Mammary microvascular endothelial cell (primary cell): ENCODE measurements at places on chromosomes 2 and 18. TPM values are rescaled to one million over a fixed set of nuclear protein-coding genes. Genes with fewer than 3 reads are reported as not detected.

The HOXD8 gene
- total RNA-seq = 17.3 and 24.1 TPM in 2 replicates

The DDX18 gene
- total RNA-seq = 41.6 and 45.1 TPM in 2 replicates

The SULT1C4 gene
- total RNA-seq = 4.1 and 6.7 TPM in 2 replicates

The TXNDC9 gene
- 76.9 and 93.3 TPM in 2 replicates for total RNA-seq

The NTSR2 gene
- not detected in 2 replicates for total RNA-seq

The DUSP19 gene
- 3.1 and 4.5 TPM in 2 replicates for total RNA-seq

The LONRF2 gene
- total RNA-seq = 0.30 TPM in 1 of 2 replicates, not detected in the other

The TMEM247 gene
- total RNA-seq = not detected in 2 replicates

The PLCL1 gene
- 2.0 and 3.2 TPM in 2 replicates for total RNA-seq

The MBD2 gene
- 33.2 and 33.9 TPM in 2 replicates for total RNA-seq

The APCDD1 gene
- total RNA-seq = not detected in 2 replicates

The SLC5A7 gene
- total RNA-seq = not detected in 2 replicates

The GPR35 gene
- 0.10 TPM in 1 of 2 replicates, not detected in the other for total RNA-seq

The CFLAR gene
- total RNA-seq = 185 and 191 TPM in 2 replicates

The SLC4A5 gene
- total RNA-seq = 0.05 and 0.07 TPM in 2 replicates
